ENCODE measurements at places on chromosomes 5 and 9.

- DNase-seq: no peak
Measured at GRCh38 chr9:14098486-14099180, 215.3 kb downstream of the NFIB start.

DNA sequence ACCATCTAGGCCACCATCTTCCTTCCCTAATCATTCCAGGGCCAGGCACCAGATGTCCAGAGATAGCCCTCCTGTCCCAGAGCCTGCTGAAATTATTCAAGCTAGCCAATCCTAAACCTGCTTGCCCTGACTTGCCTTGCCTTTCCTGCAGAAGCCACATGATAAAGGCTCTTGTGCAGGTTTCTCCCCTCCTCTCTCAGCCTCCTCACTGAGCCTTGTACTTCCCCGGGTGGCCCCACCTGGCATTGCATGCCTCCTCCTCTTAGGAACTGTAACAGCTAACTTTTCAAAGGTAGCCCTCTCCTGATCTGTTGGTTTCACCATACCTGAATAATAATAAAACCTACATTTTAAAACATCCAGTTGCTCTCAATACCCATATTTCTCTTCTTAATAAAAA is 42.6 kb downstream of the DIRAS2 start:
- no peak for DNase-seq

DNA sequence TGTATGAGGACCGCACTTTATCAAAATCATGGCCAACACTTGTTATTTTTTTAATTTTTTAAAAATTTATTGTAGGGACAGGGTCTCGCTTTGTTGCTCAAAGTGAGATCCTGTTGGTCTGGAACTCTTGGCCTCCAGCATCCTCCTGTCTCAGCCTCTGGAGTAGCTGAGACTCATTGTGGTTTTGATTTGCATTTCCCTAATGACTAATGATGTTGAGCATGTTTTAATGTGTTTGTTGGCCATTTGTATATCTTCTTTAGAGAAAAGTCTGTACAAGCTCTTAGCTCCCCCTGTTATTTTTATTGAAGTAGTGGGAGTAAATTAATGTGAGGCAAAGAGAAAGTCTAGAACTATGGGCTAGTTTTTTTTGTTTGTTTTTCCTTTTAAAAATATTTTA is 1.6 kb upstream of the RPS6 start:
- no peak for DNase-seq

GRCh38 chr5:73031839-73032238 is 76.0 kb downstream of the FCHO2 start:
- DNase-seq: peak; percentile 21

- DNase-seq: no peak
Measured at GRCh38 chr5:16735101-16736060, 118.6 kb upstream of the RETREG1 start.

GRCh38 chr9:27462434-27462833 is 61.7 kb upstream of the IFNK start:
- DNase-seq: no peak

GRCh38 chr5:94746731-94747124 is 128.3 kb downstream of the SLF1 start:
- DNase-seq: no peak

DNA sequence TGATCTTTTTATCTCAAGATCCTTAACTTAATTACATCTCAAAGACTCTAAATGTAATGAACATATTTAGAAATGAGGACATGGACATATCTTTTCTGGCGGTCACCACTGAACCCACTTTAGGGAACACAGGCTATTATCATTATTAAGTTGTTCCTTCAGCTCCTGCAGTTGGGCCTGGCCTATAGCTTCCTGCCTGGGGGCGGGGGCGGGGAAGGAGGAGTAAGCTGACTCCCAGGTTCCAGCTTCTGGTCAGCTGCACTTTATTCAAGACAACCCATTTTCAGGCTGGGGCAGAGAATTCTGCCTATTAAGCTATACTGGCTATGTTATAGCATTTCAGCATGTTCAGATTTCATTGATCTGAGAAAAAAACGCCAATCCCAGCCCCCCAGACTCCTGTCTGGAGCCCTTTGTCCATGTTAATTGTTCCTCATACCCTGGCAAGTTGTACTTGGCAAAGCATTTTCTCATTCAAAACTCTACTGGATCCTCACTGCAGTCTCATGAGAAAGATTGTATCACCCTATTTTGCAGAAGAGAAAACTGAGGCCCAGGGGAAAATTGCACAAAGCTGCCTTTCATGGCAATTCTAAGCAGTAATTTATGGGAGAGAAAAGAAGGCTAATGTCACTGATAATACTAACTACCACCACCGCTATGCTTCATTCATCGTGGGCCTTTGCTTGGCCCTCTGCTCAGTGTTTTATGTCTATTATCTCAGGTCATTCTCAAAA is 25.1 kb downstream of the COL15A1 start:
- DNase-seq: no peak

DNA sequence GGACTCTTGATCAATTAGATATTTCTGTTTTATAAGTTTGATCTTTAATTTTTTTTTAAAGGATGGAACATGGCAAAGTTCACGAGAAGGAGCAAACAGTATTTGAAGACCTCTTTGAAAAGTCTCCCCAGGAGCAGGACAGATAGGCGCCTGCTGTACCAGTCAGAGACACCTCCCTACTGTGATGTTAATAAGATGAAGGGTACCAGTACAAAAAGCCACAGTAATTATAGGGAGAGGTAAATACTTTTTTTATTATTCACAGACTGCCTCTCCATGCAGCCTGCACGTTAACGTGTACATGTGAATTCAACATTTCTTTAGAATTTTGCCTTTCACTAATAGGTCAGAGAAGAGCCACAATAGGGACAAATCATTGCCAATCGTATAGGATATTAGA is 146.5 kb upstream of the CDH6 start:
- DNase-seq: no peak

DNA sequence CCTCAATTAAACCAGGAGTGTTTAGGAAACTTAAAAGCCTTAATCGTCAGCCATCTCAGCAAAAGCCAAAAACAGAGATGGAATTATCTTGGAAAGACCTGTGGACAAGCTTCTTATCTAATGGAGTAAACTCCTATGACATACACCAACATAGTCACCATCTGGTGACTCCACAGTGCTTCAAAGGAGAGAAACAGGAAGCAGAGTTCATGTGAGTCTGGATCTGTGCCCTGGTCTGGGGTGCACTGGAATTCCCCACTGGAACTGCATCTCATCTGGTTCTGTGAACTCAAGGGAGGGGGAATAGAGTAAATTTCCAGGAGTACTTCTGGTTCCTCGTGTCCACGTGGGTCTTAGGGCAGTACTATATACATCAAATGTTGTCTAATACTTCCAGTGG is 36.3 kb upstream of the KCNN2 start:
- DNase-seq: no peak

- no peak for DNase-seq
Measured at GRCh38 chr5:82952326-82952725, 124.9 kb downstream of the TMEM167A start.

GRCh38 chr9:121744002-121744686 is 92.7 kb downstream of the DAB2IP start:
- no peak for DNase-seq

DNA sequence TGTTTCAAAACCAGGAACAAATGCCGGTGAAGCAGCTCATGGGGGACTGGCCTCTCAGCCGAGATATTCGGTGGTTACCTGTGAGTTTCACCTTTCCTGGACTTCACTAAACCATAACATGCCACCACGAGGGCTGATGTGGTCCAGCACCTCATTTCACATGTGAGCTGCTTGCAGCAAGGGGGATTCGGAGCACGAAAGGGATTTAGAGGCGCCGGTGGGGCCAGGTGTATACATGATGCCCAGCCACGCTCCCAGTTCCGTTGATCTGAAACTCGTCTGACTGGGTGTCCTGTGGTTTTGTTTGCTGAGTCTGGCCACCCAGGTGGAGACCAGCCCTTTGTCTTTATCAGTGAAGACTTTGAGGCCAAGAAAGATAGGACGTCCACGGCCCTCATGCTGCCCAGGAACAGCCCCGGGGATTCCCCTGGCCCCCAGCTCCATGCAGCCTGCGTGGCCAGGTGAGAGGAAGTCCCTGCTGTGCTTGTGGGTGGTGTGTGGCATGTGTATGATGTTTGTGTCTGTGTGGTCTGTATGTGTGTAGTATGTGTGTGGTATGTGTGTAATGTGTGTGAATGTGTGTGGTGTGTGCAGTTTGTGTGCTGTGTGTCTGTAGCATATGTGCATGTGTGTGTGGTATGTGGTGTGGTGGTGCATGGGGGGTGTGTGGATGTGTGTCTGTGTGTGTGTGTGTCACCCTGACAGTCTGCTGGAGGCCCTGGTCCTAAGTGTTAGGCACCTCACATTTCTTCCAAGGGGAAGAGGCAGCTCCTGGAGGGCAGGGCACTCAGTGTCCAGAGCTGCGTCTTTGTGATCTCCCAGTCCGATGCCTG is 23.4 kb downstream of the PHF2 start:
- DNase-seq: no peak

- no peak for DNase-seq
Measured at GRCh38 chr9:117293206-117294114, 121.4 kb downstream of the ASTN2 start.

GRCh38 chr9:134149380-134149779 is 13.5 kb downstream of the WDR5 start:
- no peak for DNase-seq

GRCh38 chr5:68046445-68046844 is 169.1 kb upstream of the PIK3R1 start:
- peak; percentile 24 for DNase-seq

- DNase-seq: no peak
Measured at GRCh38 chr5:111214052-111214742, 10.0 kb upstream of the CAMK4 start.

- DNase-seq: no peak
Measured at GRCh38 chr5:173802670-173803165, 85.4 kb upstream of the CPEB4 start.

DNA sequence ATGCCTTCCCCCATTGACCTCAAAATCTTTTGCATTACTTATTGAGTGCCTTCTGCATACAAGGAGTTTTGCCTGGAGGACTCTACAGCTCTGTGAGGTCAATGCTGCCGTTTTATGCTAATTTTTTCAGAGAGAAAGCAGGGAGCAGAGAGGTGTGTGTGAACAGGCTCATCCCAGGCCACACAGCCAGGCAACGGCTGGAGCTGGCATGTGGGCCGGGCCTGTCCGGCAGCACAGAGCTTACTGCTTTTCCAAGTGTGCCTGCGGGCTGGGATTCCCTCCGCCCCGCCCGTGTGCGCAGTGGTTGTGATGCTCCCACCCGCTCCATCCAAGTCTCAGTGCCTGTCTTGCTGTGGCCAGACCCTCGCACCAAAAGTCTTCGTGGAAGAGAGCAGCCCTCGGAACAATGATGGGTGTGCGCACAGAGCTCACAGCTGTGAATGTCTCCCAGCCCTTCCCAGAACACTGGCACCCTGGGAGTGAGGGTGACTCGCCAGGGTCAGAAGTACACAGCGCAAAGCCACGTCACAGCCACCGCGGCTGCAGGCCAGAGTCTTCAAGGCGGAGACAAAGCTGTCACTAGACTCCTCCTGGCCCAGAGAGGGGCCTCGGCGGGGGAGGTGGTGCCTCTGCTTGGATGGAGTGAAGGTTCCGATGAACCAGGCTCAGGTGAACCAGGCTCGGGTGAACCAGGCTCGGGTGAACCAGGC is 82.8 kb downstream of the COL5A1 start:
- no peak for DNase-seq
